CD4-positive, alpha-beta T cell treated with Interleukin-15 for 4 hours (primary cell): ENCODE measurements at places on chromosomes 1 and 21.

- DNase-seq = no peak
Observed at GRCh38 chr1:50651476-50652263, 228.4 kb upstream of the DMRTA2 start.

DNA sequence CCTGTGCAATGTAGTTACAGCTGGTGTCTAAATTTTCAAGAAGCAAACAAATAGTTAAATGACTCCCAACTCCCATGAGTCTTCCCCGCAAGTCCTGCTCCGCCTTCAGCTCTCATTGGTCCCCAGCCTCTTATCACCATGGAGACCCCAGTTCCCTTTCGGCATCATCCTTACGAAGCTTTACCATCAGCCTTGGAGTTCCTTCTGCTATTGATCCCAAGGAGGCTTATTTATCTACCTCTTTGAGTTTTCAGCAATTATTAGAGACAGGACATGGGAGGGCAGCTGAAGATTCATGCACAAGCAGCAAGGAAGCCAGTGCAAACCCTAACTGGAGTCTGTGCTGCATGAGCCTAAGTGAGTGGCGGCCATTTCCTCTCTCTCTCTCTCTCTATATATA is 12.3 kb downstream of the KCNA2 start:
- no peak for DNase-seq

- DNase-seq = no peak
Observed at GRCh38 chr1:186658999-186659398, 21.2 kb downstream of the PTGS2 start.

DNA sequence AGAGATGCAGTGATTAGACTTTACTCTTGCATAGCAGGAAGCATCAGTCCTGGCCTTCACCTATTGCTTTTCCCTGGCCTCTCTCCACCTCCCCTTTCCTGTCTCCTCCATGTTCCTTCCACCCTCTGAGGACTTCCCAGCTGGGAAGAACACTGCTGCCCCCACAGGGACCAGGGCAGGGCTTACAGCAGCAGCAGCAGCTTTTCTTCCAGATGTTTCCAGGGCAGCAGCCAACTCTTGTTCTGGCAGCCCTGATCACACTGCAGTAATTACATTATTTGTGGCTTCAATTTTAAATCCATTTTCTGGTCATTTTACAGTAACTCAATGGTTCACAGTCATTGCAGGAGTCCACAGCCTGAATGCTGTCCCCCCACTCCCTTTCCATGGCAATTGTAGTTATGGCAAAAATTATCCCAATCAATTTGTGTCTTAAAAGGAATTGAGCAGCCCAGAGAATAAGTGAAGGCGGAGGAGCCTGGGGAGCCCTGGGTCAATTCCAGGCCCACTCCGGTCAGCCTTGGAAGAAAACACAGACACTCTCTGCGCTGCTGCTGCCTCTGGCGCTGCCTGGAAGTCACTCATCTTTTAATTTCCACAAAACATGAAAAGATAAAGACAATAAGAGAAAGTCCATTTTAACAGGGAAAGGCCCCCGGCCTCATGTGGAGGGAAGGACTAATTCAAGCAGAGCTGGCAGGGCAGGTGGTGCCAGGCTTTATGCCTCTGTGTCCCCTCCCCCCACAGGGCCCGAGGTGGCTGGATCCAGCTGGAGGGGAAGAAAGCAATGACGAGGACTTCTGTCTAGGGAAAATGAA is 148.6 kb downstream of the GRIK3 start:
- no peak for DNase-seq

GRCh38 chr1:25641931-25642573 is 25.5 kb downstream of the MAN1C1 start:
- DNase-seq = peak; percentile 30

- DNase-seq = no peak
Observed at GRCh38 chr21:41824466-41825207, 54.5 kb downstream of the PRDM15 start.

DNA sequence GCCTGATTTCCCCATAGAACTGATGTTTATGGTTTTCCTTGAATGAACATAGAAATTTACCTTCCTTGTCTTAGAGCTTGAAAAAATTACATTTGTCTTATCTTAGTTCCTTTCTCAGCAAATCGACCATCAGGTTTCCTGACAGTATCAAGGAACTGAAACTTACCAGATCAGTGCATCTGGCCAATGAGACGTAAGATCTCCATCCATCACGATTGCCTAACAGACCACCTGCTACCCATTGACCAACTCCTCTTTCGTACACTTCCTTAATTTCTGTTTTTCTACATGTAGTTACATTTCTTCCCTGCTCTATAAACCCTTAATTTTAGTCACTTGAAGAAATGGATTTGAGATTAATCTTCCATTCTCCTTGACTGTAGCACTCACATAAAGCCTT is 57.4 kb upstream of the TMPRSS15 start:
- no peak for DNase-seq

- DNase-seq = no peak
Observed at GRCh38 chr1:27883536-27883935, 11.2 kb downstream of the THEMIS2 start.

GRCh38 chr1:50108497-50109059 is at the start of gene ELAVL4:
Gene ELAVL4, plus strand, starts transcription at chr1:50108920. Its CDS starts 270 bp downstream, at chr1:50109190.
- DNase-seq = no peak

GRCh38 chr1:61120998-61121397 is 38.6 kb downstream of the NFIA start:
- no peak for DNase-seq

DNA sequence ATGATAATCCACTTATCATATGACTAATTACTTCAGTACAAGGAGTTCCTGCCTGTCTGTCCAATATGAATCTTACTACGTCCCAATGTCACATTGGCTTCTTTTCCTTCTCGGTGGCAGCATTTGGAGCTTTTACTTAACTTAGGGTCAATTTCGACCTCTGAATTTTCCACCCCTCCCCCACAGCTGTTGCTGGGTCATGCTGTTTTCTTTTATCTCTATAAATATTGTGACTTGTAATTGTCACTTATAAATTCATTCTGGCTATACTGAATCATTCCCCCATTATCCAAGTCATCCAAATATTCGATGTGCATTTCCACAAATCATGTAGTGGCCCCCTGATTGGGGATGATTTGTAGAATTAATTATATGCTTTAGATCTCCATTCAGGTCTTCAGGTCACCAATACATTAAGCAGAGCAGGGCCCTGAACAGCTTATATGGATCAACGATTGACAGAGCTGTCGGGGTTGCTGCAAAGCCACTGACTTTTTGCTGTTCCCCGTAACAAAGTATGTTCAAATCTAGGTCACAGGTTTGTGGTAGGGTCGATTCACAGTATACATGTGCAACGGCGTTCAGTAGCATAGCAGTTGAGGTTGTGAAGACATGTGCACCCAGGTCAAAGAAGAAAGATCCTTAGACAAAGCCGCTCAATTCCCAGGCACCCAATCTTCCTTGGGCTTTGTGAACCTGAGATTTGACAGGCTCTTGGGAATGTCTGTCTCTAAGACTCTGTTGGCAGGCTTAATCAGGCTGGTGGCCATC is 18.3 kb upstream of the RNU1-4 start:
- DNase-seq = no peak

GRCh38 chr1:225409051-225409450 is 18.8 kb downstream of the LBR start:
- DNase-seq = no peak

GRCh38 chr1:80023358-80023757 is 1016.8 kb upstream of the ADGRL4 start:
- DNase-seq = no peak

- no peak for DNase-seq
Observed at GRCh38 chr1:197808880-197809279, 33.6 kb upstream of the DENND1B start.

GRCh38 chr1:241985787-241986186 is 13.1 kb downstream of the MAP1LC3C start:
- DNase-seq = no peak

- no peak for DNase-seq
Observed at GRCh38 chr1:85857991-85858390, 149.8 kb upstream of the ZNHIT6 start.

DNA sequence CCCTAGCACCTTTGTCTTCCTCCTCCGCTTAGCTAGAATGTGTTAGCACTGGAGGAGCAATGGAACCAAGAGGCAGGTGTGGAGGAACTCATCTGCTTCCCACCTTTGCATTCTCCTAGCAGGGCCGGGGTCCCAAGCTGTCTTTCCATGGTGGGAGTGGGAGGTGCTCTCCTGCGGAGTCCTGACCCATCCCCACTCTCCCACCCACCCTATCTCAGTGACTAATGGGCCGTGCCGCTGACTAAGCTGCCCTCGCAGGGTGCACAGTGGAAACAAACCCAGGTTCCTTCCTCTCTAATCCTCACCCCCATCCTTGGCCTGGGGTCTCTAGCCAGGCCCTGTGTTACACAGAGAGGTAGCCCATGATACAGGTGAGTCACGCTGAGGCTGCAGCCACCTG is 177.5 kb downstream of the HIVEP3 start:
- DNase-seq = no peak

GRCh38 chr1:182620924-182621585 is 16.9 kb upstream of the RGS16 start:
- DNase-seq = no peak

GRCh38 chr1:86487131-86487810 is 18.5 kb downstream of the CLCA1 start:
- DNase-seq = no peak

GRCh38 chr1:84781946-84782771 is 91.9 kb upstream of the SSX2IP start:
- DNase-seq = peak; percentile 76

DNA sequence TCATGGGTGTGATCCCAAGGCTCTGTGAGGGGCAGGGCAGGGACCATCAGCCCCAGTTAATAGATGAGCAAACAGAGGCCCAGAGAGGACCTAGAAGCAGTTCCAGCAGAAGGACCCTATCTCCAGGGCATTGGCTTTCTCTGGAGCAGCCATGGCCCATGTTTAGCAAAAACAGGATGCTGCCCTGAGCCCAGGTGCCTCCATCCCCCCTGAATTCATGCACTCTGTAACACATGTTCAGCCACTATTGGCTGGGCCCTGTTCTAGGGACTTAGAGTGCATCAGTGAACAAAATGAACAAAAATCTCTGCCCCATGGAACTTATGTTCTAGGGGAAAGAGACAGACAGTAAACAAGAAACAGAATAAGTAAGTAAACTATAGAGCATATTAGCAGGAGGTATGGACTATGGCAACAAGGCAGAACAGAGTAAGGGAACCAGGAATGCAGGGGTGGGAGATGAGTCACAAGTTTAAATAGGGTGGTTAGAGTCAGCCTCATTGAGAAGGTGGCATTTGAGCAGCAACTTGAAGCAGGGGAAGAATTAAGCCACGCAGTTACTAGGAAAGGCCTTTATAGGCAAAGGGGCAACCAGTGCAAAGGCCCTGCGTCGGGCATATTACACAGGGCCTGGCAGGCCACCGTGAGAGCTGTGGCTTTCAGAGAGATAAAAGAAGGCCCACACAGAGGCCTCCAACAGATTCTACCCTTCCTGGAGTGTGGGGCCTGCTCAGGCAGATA is 185.9 kb upstream of the EDN2 start:
- DNase-seq = no peak

- DNase-seq = no peak
Observed at GRCh38 chr1:24385160-24385940, 28.2 kb downstream of the STPG1 start.

DNA sequence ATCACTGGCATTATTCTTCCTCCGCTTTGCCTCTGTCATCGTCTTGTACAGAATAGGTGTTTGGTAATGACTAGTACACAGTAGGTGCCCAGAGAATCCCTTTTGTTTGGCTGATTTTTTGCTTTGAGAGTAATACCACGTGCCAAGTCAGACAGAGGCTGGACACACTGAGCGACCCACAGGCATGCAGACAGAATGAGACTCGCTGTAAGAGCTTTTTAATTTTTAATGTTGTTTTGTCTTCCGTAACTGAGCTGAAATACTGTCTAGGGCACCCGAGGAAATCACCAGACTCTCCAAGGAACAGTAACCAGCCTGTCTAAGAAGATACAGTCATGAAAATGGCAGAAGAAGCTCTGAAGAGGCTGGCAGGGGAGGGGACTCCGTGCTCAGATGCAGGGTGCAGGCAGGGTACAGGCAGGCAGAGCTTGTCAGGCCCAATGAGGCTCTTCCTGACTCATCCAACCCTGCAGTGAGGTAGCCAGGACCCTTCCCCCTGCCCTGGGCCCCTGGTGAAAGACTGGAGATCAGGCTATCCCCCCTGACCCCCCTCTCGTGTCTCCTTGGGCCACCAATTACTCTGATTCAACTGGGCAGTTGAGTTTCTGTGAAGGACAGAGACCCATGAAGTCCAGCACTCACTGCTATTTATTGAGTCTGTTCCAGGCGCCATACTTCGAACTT is 60.1 kb upstream of the ECE1 start:
- DNase-seq = no peak

- DNase-seq = no peak
Observed at GRCh38 chr1:154720328-154721297, 112.6 kb upstream of the ADAR start.

DNA sequence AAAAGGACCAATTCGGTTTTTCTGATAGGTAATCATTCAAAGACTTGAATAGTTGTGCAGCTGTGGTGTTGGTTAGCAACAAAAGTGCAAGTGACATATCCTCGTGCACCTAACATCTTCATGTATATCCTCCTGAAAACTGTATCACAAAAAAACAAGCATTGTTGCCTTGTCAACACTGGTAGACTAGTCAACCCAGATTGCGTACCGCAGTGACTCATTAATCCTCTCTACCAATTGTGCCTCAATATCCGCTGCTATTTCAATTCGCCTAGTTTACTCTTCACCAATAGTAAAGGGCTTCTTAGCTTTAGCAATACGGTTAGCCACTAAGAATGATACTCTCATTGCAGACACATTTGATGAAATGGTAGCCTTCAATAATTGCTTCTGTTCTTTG is 3.5 kb downstream of the HHAT start:
- DNase-seq = peak; percentile 77

GRCh38 chr1:205588636-205589035 is 43.2 kb downstream of the ELK4 start:
- no peak for DNase-seq

DNA sequence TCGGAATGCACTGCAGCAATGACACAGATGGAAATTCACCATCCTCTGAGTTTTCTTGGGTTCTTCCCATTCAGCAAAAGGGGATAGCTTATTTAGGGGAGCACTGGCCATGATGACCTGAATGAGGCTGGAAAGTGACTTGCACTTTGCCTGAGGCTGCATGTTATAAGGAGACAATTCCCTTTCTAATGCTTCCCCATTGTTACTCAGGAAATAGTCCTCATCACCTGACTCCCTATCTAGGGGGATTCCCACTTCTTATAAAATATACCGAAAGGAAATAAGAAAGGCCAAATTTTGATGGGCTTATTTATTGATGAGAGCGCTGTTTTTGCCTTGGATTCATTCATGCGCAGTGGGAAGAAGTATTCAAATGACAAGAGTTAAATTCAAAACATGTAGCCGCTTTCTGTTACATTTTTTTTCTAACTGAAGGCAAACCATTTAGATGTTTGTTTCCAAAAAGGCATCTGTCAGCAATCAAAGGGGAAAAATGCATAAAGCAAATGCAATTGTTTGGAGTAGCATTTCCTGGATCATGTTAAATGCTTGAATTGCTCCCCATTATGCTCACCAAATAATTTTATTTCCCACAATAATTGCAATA is 220.3 kb upstream of the NFIA start:
- no peak for DNase-seq

GRCh38 chr1:99644279-99645004 is 1.5 kb upstream of the PALMD start:
- no peak for DNase-seq
